Activated T-cell treated with anti-CD3 and anti-CD28 coated beads for 48 hours (primary cell): ENCODE measurements at places on chromosomes 7 and 10.

- DNase-seq = no peak
Measured at GRCh38 chr7:27946351-27946750, 206.4 kb downstream of the TAX1BP1 start.

DNA sequence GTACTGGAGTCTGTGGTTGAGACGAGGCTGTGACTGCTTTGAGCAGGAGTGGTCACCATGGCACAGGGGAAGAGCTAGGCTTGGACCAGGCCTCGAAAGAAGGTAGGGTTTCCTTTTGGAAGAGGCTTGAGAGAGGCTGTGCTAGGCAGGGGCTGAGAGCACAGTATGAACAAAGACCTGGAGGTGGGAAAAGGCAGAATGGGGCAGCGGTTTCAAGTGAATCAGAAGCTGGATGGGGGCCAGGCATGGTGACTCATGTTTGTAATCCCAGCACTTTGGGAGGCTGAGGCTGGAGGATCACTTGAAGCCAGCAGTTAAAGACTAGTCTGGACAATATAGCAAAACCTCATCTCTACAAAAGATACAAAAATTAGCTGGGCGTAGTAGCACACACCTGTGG lies 65.9 kb downstream of the CLIP2 start:
- no peak for DNase-seq

- no peak for DNase-seq
Measured at GRCh38 chr10:62399211-62399610, 25.0 kb downstream of the ZNF365 start.

GRCh38 chr7:20787660-20788419 lies 1.2 kb upstream of the SP8 start:
- DNase-seq = no peak
